Stimulated activated CD4-positive, alpha-beta T cell treated with anti-CD3 and anti-CD28 coated beads, Interleukin-15, amount 100 ng/mL, for 24 hours (primary cell): ENCODE measurements at places on chromosomes 2 and 18.

DNA sequence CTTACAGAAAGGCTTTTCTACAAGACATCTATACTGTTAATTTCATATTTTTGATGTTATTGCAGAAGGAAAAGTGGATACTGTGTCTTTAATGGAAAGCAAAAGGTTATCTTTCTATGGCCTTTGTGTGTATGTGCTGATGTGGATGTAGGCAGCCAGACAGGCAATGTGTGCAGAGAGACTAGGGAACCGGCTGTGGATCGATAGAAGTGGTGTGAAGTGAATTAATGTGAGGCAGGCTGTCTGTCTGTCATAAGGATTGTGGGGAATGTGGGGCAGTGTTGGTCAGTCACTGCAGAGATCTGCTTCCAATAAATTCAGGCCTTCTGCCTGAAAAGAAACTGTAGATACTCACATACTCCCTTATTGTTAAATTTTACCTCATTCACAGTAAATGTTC is 156.7 kb downstream of the WDR7 start:
- DNase-seq = no peak

DNA sequence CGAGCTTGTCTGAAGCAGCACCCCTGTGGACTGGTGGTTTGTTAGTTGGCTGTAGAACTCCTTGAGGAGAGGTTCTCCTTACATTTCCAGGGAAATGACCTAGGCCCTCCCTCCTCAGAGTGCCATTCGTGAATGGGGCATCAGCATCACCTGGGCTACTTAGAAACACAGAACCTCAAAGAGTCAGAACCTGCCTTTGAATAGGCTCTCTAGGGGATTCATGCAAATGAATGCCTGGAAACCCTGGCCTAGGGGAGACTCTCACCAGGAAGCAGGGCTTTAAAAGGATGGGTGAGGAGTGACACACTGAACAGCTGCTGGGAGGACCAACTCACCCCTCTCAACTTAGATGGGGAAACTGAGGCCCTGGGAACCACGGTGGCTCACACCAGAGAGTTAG is 2.1 kb upstream of the MOCOS start:
- no peak for DNase-seq

- no peak for DNase-seq
Observed at GRCh38 chr2:12543978-12544558, 172.7 kb upstream of the TRIB2 start.

- no peak for DNase-seq
Observed at GRCh38 chr18:8607776-8608742, 1.2 kb upstream of the RAB12 start.

DNA sequence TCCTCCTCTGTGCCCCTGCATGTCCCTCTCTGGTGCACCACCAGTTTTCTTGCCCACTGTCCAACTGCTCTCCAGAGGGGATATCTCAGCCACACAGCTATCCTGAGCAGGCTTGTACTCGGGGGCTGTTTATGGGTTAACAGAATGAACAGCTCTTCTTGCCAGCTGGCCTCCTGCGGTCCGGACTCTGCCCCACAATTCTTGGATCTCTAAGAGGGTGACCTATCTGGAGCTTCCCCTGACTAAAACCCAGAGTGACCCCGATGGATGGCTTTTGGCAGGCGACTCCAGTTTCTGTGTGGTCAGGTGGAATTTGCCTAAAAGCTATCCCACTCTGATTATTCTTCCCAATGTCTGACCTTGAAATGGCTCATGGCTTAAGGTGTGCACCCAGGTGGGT is 9.1 kb downstream of the SOWAHC start:
- DNase-seq = no peak

GRCh38 chr18:23155537-23155936 is 20.3 kb downstream of the CABLES1 start:
- no peak for DNase-seq

DNA sequence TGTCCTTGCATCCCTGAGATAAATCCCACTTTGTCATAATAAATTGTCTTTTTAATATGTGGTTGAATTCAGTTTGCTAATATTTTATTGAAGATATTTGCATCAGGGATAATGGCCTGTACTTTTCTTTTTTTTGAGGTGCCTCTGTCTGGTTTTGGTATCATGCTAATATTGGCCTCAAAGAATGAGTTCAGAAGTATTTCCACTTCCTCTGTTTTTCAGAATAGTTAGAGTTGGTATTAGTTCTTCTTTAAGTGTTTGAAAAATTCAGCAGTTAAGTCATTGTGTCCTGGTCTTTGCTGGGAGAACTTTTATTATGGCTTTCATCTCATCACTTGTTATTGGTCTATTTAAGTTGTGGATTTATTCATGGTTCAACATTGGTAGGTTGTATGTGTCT is 464.1 kb upstream of the CRIM1 start:
- no peak for DNase-seq
